Type B pancreatic cell (in vitro differentiated cells): ENCODE measurements at places on chromosomes 6 and 20. TPM values are rescaled to one million over a fixed set of nuclear protein-coding genes. Genes with fewer than 3 reads are reported as not detected.

- no peaks in the 10 kb centered on the region for H3K36me3 ChIP-seq
- H3K4me1 ChIP-seq: peaks cover 9% of the 10 kb centered on the region
- H3K4me3 ChIP-seq: no peak overlapping the region
- no peak for DNase-seq
- H3K27me3 ChIP-seq: no peaks in the 10 kb centered on the region
- no peak overlapping the region for H3K27ac ChIP-seq
Observed at GRCh38 chr6:114121913-114122662, 151.1 kb upstream of the HDAC2 start.

DNA sequence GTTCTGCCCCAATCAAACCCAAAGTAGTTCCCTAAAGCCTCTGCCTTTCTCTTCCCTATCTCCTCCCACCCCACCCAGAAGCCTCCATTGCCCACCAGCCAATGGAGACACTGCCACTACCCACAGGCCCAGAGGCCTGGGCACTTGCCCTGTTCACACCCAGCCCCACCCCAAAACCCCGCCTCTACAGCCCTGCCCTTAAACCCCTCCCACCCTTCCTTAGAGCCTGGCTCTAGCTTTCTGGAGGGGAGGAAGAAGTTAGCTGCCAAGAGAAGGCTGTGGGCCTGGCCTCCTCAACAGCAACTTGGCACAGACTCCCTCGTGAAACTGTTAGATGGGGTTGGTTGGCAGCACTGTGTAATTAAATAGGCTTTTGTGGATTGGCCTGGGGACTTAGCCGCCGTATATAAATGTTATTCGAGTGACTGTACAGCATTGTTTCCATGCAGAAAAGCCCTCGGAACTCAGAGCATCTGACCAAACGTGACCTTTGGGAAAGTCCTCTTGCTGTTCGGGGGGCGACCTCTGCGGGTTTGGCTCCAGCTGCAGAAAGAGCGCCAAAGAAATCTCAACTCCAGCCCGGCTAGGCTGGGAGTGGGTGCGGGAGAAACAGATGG lies 31.4 kb downstream of the COL11A2 start:
- no peaks in the 10 kb centered on the region for H3K36me3 ChIP-seq
- peak overlapping the region; percentile 55 for H3K27ac ChIP-seq
- peak overlapping the region; percentile 88 for H3K4me3 ChIP-seq
- DNase-seq: no peak
- H3K4me1 ChIP-seq: peaks cover 7% of the 10 kb centered on the region
- H3K27me3 ChIP-seq: peaks cover 10% of the 10 kb centered on the region

DNA sequence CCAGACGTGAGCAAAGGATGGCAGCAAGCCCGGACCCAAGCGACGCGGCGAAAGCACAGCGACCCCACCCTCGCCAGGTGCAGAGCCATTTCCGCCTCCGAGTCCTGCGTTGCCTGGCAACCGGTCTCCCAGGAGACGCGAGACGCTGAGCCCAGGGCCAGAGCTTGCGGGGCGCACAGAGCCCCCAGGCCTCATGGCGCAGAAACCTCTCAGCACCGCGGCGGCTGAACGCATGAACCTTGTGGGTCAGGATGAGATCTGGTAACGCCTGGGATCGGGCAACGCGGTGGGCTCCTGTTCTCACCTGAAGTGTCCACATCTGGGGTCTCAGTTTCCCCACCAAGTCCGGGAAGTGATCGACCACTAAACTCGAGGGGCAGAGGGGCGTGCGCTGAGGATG lies 77.7 kb downstream of the ANKRD60 start:
- no peaks in the 10 kb centered on the region for H3K36me3 ChIP-seq
- peaks cover 55% of the 10 kb centered on the region for H3K27me3 ChIP-seq

Gene ENPP1
- total RNA-seq: 12.9 and 13.4 TPM in 2 replicates

DNA sequence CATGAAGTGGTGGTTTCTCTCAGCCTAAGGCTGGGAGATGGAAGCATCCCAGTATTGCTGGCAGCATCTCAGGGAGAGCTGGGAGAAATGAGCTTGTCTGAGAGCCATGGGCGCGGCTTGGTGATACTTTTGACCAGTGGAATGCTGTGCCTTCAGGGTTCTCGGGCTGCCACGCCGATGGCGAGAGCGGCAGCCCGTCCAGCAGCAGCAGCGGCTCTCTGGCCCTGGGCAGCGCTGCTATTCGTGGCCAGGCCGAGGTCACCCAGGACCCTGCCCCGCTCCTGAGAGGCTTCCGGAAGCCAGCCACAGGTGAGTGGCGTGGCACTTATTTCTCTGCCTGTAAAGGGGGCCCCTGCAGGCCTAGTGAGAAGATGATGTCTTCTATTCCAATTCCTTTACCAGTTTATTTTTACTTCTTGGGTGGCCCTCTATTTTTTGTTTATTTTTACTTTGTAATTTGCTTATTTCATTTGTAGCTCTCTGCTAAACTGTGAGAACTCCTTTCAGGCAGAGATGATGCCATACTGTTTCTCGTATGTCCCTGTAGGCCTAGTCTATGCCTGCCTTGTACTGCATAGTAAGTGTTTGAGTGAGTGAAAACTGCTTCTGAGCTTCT lies 71.7 kb downstream of the ASXL1 start:
- peaks cover 59% of the 10 kb centered on the region for H3K36me3 ChIP-seq
- no peak for DNase-seq
- peaks cover 9% of the 10 kb centered on the region for H3K4me1 ChIP-seq
- H3K27me3 ChIP-seq: no peaks in the 10 kb centered on the region

GRCh38 chr20:8693709-8694108 lies 375.2 kb upstream of the PLCB4 start:
- no peak overlapping the region for H3K4me3 ChIP-seq
- no peaks in the 10 kb centered on the region for H3K36me3 ChIP-seq
- no peak overlapping the region for H3K27ac ChIP-seq
- DNase-seq: no peak
- no peaks in the 10 kb centered on the region for H3K27me3 ChIP-seq
- no peaks in the 10 kb centered on the region for H3K4me1 ChIP-seq

Gene OOEP
- total RNA-seq: not detected in 2 replicates

Gene APOM
- 11.2 and 20.9 TPM in 2 replicates for total RNA-seq

Gene RIN2
- total RNA-seq: 44.8 and 46.8 TPM in 2 replicates
